LNCaP clone FGC (cell line): ENCODE measurements at places on chromosomes 11 and 22.

- DNase-seq: no peak
Observed at GRCh38 chr11:56916162-56916561, 72.6 kb upstream of the OR5AK2 start.

DNA sequence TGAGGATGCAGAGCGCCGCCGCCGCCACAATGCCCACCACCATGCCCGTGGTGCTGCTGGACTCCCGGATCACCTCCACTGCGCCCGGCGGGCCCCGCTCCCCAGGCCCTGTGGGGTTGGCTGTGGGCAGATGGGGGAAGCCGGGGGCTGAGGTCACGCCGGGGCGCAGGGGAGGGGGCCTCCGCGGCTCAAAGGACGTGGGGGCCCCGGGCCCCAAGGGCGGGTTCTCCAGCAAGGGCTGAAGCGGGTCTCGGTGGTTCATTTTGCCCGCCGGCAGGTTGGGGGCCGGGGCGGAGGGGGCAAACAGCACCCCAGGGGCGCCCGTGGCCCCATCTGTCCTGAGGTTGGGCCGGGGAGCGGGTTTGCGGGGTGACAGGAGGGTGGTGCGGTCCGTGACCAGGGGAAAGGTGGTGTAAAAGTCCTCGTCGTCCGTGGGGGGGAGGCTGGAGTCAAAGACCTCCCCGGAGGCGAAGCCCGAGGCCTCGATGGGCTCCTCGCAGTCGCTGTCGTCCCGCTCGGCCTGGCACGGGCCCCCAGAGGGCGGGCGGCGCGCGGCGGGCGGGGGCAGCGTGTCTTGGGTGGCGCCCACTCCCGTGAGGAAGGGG, 16.5 kb downstream of the SLC22A12 start:
- DNase-seq: no peak

- no peak for DNase-seq
Observed at GRCh38 chr11:74696500-74696899, 34.7 kb downstream of the CHRDL2 start.

DNA sequence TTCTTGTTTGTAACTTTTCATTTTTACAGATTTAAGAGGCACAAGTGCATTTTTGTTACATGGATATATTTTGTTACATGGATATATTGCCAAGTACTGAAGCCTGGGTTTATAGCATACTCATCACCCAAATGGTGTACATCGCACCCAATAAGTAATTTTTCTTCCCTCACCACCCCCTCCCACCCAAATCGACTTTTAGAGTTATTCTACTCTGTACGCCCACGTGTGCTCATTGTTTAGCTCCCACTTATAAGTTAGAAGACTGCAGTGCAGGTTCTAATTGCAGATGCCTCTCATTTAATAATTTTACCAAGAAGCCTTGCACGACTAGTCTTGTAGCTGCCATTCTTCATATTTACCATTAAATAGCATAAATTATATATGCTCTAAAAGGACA, 20.5 kb upstream of the VWA5A start:
- DNase-seq: no peak

- no peak for DNase-seq
Observed at GRCh38 chr11:86490582-86490981, 115.9 kb downstream of the CCDC81 start.

- no peak for DNase-seq
Observed at GRCh38 chr22:41813726-41814410, 13.4 kb downstream of the CCDC134 start.

- DNase-seq: no peak
Observed at GRCh38 chr11:73384872-73385689, 8.9 kb downstream of the RELT start.

GRCh38 chr11:73291781-73292524, 16.1 kb upstream of the ARHGEF17 start:
- DNase-seq: no peak

DNA sequence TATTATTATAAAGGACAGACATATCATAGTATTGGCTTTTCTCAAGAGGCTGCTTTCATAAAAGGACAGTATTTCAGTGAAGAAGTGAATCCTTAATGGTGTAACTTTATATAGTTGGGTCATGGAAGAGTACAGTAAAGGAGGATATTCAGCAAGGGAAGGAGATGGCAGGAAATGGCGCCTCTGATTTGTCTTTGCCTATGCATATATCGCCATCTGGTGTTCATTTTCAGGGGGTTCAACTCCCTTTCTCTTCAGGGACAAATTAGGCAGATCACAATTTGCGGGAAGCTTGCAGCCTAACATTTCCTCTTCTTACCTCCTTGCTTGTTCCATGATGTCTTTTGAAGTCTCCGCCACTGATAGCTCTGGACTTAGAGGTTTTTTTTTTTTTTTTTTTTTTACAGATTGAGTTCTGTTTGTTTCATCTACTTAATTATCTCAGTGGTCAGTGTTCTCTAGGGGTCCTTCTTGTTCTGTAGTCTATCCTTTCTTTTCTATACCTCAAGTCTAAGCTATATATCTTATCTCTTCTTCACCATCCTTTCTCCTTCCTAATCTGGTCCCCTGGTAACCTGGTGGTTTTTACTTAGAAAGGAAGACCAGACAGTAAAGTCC, 21.8 kb upstream of the RRM1 start:
- DNase-seq: peak; percentile 54

DNA sequence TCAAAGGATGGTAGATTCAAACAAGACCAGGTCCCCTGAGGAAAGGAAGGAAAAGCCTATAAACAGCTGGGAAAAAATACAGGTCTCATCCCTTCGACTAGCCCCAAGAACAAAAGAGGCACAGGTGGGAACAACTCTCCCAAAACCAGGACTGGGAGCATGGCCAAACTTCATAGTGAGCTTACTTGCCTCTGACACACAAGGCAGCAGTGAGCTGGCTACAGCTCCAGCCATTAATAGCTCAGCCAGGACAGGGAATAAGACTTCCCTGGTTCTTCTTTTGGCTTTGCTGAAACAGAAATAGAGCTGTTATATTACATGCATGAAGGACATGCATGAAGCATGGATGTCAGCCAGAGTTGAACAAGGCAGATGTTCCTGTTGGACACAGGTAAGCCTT, at the start of gene OR10A2:
Gene OR10A2 (plus strand): TSS at position 97 of the 400 bp plus-strand sequence. CDS start 6,698 bp downstream, outside the sequence.
- DNase-seq: no peak

GRCh38 chr11:85318573-85318972, 308.6 kb downstream of the DLG2 start:
- no peak for DNase-seq
